ENCODE measurements at places on chromosomes 13 and 19.
A peak's percentile ranks its signal among the peaks of the same experiment; 100 is the strongest.

- DNase-seq = peak; percentile 83
These were observed 3.9 kb downstream of the ANKRD24 start for GRCh38 chr19:4186087-4186993.

- peak; percentile 77 for DNase-seq
These were observed 7.4 kb downstream of the ETHE1 start for GRCh38 chr19:43519436-43520088.

- DNase-seq = no peak
These were observed 578.5 kb downstream of the EFNB2 start for GRCh38 chr13:105956921-105957320.

DNA sequence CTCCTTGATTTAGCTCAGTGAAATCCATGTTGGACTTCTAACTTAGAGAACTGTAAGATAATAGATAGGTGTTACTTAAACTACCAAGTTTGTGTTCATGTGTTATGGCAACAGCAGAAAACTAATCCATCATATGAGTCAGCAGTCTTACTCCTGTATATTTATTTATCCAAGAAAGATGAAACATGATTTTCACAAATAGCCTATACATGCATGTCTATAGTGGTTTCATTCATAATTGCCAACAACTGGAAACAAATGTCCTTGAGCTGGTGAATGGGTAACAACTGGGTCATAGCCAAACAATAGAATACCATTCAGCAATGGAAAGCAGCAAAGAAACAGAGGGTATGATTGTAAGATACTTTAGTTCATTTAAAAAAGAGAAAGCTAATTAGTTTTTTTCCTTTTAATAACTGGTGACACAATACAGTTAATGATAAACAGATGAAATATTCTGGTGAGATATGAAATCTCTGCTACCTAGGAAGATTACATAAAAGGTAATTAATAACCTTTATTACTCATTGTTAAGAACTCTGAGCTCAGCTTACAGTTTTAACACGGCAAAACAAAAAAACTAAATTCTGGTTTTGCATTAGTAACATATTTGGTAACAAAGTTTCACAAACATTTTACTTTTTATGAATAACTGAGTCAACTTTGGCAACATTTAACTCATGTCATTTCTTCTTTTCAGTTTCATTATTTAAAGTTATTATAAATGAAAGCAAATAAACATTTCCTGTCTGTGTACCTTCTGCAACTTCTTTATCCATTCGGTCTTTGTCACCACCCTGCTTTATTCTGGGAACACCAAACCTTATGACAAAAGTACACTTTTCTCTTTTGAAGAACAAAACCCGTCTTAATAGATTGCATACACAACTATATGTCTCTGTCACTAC lies 181.3 kb downstream of the LIG4 start:
- no peak for DNase-seq

GRCh38 chr13:42266473-42266872 lies 5.5 kb upstream of the AKAP11 start:
- no peak for DNase-seq

DNA sequence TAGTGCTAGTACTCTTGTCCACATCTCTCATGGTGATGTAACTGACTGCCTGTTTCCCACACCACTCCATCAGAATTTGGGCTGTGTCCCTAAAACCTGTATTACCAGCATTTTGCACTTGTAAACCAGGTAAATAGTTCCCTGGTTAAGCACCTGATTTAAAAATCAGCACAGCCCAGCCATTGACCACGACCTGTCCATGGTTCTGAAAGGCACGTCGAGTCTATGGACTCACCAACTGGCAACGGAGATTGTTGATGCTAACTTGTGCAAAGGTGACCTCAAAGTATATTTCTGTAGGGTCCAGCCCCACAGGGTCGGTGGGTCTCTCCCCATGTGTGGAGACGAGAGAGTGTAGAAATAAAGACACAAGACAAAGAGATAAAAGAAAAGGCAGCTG lies 46.7 kb upstream of the ZNF835 start:
- no peak for DNase-seq

DNA sequence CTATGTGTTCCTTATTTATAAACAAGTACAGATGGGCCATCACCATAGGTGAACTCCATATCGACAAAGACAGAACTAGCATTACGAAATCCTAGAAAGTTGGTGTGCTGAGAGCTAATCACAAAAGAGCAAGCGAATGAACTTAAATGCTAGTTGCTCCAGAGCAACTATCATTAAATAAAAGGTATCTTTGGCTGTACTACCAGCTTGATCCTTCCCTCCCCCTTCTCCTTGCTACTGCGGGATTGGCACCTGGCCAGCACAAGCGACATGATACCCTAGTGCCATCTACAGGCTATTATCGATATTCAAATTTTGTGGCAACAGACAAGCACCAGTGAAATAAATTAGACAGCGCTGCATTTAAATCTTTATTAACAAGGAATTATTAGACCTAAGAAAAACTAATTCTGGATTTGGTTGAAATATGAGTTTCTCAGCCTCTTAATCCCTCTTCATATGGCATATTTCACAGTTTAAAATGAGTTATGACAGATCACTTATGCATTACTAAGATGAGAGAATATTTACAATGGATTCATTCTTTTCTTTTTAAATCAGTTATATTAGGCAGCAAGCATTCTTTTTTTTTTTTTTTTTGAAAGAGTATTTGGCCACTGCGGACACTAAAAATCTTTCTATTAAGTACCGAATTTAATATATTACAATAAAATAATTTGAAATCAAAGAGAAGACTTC lies 5.8 kb downstream of the PCDH9 start:
- DNase-seq = peak; percentile 93

- no peak for DNase-seq
These were observed 13.0 kb upstream of the KCNN1 start for GRCh38 chr19:17953869-17954268.

DNA sequence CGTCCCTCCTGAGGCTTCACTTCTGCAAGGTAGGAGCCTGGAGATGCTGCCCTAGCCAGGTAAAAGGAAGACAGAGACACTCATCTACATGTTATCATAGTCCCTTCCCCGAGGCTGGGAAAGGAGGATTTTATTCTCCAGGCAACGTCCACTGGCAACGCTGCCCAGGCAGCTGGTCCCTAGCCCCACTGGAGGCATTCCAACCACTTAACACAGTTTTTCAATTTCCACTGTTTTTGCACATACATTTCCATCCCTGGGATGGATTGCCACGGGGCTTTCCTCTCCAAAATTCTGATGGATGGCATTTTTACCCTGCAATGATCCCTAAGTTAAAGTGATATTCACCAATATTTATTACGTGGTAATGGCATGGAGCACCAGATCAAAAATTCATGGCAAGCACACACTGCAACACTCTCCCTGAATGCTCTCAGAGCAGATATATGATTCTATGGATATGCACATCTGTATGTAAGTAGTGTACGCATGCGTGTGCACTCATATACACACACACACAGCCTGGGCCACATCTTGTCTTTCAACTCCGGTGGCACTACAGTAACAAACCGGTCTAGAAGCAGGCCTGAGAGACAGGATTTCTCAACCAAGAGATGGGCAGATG lies 322.3 kb upstream of the TSHZ3 start:
- no peak for DNase-seq

- DNase-seq = no peak
These were observed 2275.8 kb upstream of the PCDH20 start for GRCh38 chr13:63691474-63691873.

GRCh38 chr19:45250216-45250831 lies 747 bp upstream of the MARK4 start:
- DNase-seq = no peak

GRCh38 chr13:106471957-106472543 lies 63.4 kb downstream of the EFNB2 start:
- DNase-seq = peak; percentile 10

DNA sequence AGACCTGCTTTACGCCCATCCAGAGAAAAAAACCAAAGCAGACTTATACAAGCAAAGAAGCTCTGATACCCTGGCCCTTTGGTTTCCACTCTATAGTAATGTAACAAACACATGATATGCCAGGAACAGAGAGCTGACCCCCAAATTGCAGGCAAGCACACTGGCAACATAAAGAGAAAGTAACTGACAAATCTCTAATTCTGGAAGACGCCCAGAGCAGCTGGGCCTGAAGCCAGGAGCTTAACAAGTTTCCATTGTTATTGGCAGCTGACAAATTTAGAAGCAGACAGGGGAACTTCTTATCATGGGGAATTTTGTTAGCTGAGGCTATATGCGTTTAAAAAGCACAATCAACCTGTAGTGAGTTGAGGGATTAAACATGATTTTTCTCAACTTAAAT lies 158.0 kb downstream of the DLEU7 start:
- no peak for DNase-seq

DNA sequence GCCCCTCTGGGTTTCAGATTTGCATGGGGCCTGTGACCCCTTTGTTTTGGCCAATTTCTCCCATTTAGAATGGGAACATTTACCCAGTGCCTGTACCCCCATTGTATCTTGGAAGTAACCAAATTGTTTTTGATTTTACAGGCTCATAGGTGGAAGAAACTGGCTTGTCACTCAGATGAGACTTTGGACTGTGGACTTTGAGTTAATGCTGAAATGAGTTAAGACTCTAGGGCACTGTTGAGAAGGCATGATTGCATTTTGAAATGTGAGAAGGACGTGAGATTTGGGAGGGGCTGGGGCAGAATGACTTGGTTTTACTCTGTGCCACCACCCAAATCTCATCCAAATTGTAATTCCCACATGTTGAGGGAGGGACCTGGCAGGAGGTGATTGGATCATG lies 258.8 kb downstream of the NHLRC3 start:
- DNase-seq = no peak

GRCh38 chr19:11496391-11497163 lies 9.1 kb downstream of the ZNF653 start:
- peak; percentile 80 for DNase-seq

- DNase-seq = no peak
These were observed 4.7 kb upstream of the FLT1 start for GRCh38 chr13:28499609-28500008.

GRCh38 chr13:113540523-113540922 lies 44.0 kb upstream of the TFDP1 start:
- no peak for DNase-seq

DNA sequence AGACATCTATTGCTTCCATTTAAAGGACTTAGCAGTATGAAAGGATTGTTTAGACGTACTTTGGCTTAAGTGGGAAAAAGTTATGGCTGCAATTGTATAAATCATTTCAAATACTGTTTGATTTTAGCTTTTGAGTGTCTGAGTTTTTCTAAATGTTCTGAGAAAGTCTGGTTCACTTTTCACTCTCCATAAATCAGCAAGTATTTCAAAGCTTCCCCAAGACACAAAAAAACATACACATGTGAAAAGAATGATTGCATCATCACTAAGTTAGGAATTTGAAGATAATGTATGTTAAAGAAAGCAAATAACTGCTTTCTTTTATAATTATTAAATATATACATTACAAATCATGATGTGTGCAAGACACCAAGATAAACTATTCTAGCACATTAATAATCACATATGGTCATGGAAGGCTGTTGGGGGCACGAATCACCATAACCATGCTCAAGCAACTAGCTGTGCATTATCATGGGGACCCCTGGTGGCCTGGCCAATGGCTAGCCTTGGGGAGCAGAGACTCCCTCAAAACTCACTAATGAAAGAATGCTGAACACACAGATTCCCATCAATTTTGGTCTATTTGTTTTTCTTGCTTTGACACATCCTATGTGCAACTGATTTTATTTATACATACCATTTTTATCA lies 111.1 kb downstream of the MIPEP start:
- DNase-seq = no peak

DNA sequence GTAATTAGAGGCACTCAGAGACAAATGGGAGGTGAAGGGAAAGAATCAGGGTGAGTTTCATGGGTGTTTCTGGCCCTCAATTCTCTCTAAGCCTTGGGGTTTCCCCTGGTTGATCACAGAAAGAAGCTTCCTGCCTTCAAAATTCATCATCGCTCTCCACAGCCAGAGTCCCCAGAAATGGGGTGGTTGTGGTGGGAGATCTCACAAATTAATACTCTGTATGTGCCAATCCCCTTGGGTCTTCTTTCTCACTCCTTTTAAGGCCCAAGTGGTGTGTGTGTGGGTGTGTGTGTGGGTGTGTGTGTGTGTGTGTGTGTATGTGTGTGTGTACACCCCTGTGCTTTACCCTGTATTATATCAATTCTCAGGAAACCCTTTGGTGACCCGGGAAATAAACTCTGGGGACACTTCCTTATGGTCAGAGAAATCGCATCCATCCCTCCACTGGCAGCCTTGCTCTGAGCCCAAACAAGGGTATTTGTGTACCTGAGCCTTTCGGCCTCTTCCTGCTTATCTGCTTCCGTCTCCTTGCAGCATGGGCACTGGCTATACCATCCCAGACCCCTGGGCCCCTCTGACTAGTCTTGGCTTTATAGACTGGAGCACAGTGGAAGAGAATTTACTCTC lies 2.8 kb upstream of the FCGBP start:
- DNase-seq = no peak

- no peak for DNase-seq
These were observed 282.2 kb downstream of the SLITRK5 start for GRCh38 chr13:87953381-87953780.

GRCh38 chr19:3404324-3405260 lies 38.2 kb downstream of the NFIC start:
- DNase-seq = no peak

- no peak for DNase-seq
These were observed 52.3 kb downstream of the ABCC4 start for GRCh38 chr13:95248953-95249352.

DNA sequence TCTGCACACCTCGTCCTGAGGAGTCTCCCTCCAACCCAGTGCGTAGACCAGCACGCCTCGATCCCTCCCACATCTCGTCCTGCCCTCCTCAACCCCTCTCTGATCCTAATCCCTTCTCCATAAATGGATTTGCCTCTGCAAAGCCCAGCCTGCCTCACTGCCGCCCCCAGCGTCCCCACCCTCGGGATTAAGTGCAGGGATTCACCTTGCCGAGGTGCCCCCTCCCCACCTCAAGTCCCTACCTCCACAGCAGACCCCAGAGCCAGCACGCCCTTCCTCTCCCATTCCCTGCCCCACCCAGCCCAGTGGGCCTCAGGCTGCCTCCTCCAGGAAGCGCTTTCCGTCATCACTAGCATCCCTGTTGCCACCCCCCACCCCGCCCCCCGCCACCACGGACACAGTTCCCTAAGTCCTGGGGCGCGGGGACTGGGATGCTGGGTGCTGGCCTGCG lies 4.0 kb downstream of the KLF16 start:
- no peak for DNase-seq

DNA sequence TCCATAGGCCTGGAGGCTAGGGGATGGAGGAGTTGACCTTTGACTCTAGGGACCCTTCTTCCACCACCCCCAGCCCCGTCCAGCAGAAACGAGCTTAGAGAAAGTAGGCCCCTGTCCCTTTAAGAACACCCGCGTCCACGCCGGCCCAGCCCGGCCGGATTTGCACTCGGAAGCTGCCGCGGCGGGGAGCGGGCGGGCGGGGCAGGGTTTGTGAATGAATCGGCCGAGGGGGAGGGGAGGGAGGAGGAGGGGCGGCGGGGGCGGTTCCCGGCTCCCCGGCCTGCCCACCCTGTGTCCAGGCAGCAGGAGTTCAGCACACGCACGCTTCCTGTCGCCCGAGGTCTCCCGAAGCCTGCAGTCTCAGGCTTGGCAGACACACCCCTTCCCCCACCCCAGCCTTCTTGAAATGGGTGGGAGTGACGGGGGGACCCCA lies 1.5 kb downstream of the UNC13A start:
- DNase-seq = peak; percentile 30

Measured in HEK293T (cell line).